ENCODE measurements at places on chromosomes 5 and 9.

- DNase-seq: no peak
These were observed 78.3 kb upstream of the FCN2 start for GRCh38 chr9:134802216-134802795.

DNA sequence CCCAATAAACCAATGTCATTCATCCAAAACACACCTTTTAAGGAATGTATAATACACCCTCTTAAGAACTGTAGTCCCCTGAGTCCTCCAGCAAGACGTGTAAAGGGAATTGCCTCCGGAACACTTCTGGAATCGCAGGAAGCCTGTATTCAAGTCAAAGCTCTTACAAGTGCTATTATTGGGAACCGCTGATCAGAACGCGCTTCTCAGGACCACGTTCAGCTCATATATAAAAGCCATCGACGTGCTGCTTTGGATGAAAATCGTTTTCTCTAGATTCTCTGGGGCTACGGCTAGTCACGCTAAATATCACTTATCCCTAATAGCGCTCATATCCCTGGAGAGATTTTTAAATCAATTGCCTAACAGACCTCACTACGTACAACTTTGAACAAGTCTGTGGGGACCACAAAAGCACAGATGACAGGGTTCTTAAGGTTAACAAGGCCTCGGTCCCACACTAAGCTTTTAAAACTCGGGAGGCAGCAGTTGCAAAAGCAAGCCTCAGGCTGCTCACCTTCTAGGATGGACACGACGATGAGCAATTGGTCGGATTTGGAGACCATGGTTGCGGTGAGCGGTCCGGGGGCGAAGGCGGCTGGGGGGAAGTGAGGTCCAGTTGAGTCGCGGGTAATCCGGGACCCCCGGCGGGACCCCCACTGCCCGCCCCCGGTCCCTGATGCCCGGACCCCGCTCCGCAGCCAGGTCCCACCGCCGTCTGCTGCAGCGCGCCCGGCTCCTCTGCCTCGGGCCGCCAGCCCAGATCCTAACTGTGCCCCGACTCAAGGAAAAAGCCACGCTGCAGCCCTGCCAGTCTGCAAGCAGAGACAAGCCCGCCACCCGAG, 548 bp downstream of the CEP120 start:
- peak; percentile 34 for DNase-seq

GRCh38 chr9:69122549-69123141, 51.4 kb upstream of the TJP2 start:
- peak; percentile 11 for DNase-seq

- no peak for DNase-seq
These were observed 15.2 kb downstream of the HTR4 start for GRCh38 chr5:148639081-148639480.

DNA sequence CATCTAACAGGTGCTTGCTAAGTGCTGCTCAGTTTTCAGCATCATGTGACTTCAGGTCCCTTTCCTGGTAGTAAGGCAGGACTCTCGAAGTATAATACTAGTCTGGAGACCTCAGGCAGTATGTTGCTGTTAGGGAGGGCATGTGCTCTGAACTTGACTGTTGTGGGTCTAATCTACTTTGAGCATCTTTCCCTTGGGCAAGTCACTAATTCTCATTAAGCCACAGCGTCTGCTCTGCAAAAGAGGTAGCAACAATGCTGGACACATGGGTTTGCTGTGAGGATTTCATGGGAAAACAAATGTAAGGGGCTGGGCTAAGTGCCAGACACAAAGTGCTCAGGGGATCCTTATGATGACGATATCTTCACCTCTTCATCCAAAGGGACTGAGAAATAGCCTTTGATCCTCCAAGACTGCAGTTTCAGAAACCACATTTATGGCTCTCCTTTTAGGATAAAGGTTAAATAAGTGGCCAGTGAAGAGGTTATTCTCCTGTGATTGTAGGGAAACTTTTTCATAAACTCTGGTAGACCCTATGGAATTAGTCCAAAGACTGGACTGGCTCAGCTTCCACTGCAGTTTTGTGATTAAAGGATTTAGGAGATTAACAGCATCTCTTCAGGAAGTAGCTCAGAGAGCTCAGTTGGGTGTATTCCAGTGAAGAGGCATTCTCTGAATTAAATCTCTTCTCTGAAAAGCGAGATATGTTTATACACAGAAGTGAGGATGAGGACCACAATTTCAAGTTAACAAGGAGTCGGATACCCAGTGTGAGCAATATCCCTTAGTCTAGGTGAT, 216.6 kb downstream of the SGCD start:
- DNase-seq: no peak

DNA sequence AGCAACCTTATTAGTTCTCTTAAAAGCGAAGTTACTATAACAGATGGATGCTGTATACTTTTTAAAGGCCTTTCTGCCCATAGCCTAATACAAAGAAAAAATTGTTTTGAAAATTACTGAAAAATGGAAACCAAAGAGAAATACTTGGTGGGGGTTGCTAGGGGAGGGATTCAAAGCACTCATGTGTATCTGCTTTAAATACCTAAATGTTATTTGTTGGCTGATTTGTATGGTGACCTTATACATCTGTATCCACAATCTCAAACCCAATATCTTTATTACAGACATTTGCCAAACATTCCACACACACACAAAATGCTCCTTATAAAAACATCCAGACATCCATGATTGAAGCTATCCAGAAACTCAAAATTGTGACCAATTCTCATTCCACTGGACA, 172.0 kb downstream of the ADAMTS12 start:
- DNase-seq: no peak

- DNase-seq: no peak
These were observed 4.2 kb downstream of the UBE2QL1 start for GRCh38 chr5:6452622-6453504.

DNA sequence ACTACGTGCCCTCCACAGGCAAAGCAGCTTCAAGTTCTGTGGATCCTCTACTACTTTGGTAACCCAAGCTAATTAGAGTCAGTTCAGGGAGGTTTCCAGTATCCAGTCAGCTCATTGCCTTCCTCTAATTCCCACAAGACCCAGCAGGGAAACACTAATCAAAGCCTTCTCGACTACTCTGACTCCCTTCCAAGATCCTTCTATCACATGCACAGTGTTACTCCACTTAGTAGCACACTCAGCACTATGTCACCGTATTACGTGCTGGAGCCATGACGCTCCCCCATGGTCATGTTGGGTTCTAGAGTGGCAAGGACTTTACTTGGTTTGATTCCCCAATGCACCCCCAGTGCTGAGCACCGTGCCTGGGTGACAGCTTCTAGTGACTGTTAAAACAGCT, 53.0 kb downstream of the DCP2 start:
- no peak for DNase-seq
